Activated naive CD8-positive, alpha-beta T cell treated with anti-CD3 and anti-CD28 coated beads, Interleukin-2, amount 10 ng/mL, durations not matched to agents 7 days and 5 days (primary cell): ENCODE measurements at places on chromosomes 1 and 21.

GRCh38 chr21:45929449-45929848, 52.1 kb upstream of the COL6A1 start:
- DNase-seq, result no peak

DNA sequence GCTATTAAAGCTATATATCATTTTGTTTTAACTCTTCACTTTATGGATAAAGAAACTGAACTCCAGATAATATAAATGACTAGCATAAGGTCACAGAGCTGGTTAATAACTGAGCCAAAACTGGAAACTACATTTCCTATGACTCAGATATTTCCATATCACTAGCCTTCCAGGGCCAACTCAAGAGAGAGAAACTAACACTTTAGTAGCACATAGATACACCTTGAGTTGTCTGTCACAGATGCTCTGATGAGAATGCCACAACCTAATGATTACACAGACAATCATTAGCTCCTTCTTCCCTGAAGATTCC, 40.7 kb downstream of the NME7 start:
- DNase-seq, result no peak

GRCh38 chr21:35448876-35449599, 399.9 kb upstream of the RUNX1 start:
- no peak for DNase-seq

- DNase-seq, result no peak
Observed at GRCh38 chr1:115706587-115707425, 61.7 kb downstream of the CASQ2 start.

GRCh38 chr1:88224906-88225305, 459.2 kb upstream of the PKN2 start:
- DNase-seq, result no peak

DNA sequence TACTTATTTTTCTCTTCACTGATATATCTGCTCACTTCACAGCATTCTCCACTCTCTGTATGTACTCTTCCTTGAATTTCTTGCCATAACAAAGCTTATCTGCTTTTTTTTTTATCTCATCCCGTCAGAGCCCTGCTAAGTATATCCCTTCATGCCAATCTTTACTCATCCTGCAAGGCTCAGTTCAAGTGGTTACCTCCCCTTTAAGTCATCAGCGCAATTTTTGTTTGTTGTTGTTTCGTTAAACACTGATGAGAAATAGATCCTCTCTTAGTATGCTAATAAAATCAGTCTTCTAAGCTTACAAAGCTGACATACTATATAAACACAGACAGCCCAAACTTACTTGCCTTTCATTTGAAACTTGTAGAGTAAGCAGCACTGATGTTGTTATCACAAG, 17.8 kb downstream of the COL24A1 start:
- DNase-seq, result no peak
